Posterior cingulate gyrus (tissue), 11 donors: ENCODE measurements at places on chromosomes 1 and 21.

DNA sequence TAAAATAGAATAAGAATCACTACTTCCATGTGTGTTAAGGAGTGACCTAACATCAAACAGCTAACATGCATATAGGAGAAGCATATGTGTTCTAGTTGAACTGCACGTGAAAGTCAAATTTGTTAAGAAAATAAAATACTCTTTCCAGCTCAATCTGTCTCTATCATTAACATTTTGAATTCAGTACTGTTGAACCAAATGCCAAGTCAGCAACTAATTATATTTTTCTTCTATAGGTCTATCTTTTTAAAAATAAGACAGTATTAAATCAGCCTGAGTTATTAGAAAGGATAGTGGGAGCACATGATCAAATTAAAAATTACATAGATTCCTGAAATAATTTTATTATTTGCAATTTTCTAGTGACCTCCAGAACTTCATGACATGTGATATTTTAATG is 141.8 kb downstream of the NRIP1 start:
- DNase-seq = no peak

- no peak for DNase-seq
These were observed 198.2 kb downstream of the SIPA1L2 start for GRCh38 chr1:232431748-232432147.

DNA sequence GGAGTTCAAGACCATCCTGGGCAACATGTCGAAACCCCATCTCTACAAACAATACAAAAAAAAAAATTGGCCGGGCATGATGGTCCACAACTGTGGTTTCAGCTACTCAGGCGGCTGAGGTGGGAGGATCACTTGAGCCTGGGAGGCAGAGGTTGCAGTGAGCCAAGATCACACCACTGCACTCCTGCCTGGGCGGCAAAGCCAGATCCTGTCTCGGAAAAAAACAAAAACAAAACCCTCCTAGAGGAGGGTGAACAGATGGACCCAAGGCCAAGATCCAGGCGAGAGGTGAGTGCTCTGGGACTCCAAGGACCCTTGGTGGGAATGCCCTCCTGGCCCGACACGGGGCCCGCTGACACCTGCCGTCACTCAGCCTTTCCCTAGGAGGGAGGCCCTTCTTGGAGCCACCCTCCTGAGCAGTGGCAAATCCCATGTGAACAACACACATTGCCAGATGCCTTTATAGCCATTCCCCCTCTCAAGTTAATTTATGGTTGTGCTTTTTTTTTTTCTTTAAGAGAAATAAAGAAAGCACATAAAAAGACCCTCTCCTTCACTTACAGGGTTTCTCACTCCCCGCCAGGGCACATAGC is 380 bp downstream of the TFF2 start:
- DNase-seq = no peak

DNA sequence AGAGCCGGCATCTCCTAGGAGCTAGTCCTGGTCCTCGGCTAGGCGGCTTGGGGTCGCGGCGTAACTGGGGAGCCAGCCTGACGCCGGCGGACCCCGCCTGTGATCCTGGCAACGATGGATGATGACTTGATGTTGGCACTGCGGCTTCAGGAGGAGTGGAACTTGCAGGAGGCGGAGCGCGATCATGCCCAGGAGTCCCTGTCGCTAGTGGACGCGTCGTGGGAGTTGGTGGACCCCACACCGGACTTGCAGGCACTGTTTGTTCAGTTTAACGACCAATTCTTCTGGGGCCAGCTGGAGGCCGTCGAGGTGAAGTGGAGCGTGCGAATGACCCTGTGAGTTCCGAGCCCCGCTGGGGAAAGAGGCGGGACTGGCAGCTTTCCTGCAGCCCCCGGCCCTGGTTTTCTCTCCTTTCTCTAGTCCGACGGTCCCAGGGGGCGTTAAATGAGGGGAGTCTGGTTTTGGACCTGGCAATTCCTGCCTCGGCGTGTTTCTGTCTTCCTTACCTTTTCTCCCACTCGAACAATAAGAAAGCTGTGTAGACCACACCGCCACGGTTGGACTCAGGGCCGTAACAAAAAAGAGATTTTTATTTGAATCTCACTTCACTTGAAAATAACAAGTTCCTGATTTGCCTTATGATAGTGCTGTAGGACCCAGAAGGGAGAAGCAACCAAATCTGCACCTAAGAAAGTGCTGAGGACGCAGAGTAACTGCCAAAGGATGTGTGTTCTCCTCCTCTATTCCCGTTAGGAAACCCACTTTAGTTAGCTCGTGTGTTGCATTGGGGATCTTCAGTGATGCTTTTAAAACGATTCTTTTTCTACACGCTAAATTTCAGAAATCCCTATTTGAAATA is at the start of gene SPRTN:
Gene SPRTN, plus strand, starts transcription at position 24 of the 859 bp plus-strand sequence. Its CDS starts 91 bp downstream, at position 115.
- DNase-seq = no peak

- no peak for DNase-seq
These were observed 345.3 kb upstream of the ADGRL2 start for GRCh38 chr1:81455481-81455880.

DNA sequence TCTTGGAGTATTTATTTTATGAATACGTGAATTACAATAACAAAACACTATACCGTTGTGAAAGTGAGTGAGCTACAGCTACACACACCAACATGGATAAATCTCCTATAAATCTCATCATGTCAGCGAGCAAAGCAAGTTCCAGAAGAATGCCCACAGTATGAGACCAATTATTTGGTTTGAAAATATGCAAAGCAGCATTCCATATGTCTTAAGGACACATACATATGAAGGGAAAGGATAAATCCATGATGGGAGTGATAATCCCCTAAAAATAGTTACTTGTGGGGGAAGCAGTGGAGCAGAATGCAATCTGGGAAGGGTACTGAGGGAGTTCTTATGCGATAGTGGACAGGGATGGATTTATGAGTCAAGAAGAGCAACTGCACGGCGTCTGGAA is 261.3 kb downstream of the DISC1 start:
- DNase-seq = no peak

DNA sequence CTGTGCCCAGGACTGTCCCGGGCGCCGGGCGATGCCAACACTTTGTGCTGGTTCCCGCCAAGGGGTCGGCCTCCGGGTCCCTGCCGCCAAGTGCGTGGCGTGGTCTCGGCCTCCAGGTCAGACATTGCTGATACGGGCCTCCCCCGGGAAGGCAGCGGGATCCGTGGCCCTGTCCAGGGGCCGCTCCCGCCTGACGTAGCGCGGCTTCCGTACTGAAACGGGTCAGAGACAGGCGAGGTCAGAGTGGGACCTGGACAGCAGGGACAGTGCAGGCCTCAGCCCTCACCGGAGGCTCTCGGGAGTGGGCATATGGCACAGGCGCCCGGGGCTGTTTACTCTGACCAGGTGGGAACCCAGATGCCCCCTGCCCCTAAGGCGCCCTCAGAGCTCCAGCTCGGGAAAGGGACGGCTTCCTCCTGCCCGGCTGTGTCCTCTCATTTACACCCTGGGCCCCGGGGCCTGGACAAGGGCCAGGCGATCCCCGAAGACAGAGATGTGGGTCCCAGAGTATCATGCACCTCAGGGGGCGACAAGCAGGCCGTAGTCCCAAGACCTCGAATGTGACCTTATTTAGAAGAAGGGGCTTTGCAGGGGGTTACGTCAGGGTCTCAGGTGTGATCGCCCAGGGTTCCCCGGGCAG is 8.8 kb upstream of the RNF223 start:
- no peak for DNase-seq

DNA sequence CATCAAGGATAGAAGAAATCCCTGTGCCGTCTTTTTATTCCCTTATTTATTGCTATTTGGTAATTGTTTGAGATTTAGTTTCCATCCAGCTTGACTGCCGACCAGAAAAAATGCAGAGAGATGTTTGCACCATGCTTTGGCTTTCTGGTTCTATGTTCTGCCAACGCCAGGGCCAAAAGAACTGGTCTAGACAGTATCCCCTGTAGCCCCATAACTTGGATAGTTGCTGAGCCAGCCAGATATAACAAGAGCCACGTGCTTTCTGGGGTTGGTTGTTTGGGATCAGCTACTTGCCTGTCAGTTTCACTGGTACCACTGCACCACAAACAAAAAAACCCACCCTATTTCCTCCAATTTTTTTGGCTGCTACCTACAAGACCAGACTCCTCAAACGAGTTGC is 99.0 kb downstream of the TGFB2 start:
- no peak for DNase-seq

DNA sequence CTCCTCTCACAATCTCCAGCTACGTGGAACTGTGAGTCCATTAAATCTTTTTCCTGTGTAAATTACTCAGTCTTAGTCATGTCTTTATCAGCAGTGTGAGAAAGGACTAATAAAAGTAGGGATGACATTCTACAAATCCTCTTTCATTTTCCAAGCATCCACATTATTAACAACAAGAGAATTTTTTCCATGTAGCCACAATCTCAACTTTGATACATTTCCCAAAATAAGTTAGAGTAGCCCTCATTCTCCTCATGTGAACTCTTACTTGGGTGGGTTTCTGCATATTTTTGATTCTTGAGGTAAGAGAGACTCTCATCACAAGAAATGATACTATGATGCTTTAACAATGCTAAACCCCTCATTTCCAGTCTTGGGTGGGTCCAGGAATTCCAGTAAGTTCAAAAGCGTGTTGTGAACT is 52.8 kb downstream of the TNFSF18 start:
- DNase-seq = no peak
